ENCODE measurements at places on chromosomes 6 and 20.

DNA sequence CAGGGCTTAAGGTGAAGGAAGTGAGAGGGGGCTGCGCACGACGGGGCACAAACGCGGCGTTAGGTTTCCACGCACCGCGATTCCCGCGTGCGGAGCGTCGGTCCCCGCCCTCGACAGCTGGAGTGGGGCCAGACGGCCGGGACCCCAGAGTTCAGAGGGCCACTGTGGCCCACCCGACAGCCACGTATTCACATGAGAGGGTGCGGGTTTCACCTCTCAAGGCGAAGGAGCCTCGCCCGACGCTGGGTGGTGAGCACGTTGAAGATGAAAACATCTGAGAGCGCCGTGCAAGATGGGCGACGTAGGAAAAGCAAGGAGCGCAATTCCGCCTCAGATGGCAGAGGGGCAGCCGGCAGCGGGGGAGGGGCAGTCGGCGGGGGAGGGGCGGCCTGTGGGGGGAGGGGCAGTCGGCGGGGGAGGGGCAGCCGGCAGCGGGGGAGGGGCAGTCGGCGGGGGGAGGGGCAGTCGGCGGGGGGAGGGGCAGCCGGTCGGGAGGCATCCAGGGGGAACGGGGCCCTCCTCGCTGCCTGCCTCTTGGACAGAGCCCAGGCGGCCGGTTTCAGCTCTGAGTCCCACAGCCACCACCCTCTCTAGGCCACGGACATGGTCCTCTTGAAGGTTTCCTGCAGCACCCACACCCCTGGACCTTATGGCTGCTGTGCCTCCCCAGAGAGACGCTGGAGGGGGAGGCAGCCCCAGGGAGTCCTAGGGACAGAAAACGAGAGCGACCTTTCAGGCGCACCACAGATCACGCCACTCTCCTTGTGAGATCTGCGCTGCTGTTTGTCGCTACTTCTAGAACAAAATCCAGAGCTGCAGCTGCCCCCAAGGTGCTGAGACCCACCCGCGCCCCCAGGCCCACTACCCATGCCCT is 113.7 kb downstream of the DLL1 start:
- DNase-seq = peak; percentile 84

- DNase-seq = no peak
Measured at GRCh38 chr6:42729731-42730130, 7.3 kb upstream of the PRPH2 start.

- DNase-seq = no peak
Measured at GRCh38 chr6:112626468-112627082, 279.4 kb downstream of the RFPL4B start.

DNA sequence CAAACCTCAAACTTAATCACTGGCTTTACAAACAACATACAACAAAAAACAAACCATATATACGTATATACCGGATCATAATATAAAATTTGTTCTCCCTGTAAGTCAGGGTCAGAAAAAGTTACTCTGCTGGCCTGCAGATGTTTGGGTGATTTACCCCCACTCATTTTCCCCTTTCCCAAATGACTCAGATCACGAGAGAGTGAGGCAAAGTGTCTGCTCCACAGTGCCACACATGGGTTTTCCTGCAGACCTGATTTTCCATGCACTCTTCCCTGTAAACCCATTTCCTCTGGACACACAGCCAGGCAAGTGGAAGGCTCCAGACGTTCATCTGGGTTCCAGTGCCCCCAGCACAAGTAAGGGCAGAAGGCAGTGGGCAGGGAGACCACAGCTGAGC is 23.5 kb downstream of the GFOD1 start:
- no peak for DNase-seq

DNA sequence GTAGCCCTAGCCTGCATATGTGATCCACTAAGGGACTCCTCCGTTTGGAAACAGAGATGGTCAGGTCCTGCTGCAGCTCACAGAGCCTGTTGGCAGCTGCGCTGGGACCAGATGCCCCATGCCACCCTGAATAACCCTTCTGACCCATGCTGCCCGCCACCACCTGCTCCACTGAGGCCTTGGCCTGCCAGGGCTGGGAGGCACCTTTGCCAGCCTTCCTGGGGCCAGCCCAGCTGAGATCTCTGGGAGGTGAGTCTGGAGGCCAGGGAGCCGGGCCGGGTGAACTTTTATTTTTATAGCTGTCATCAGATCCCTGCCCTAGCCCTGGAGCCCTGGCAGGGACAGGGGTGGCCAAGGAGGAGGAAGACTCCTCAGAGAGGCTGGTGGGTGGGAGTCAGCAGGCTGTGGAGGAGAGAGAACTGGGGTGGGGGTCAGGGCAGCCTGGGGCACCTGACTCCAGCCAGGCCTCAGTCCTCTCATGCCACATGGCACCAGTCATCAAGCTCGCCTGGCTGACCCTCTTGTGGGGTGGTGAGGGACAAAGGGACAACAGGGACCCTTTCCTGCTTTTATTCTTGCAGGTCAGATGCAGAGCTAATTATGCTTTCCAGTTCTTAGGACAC is 10.0 kb downstream of the CEBPB start:
- no peak for DNase-seq

All from NCI-H82 (cell line).